Calu3 (cell line): ENCODE measurements at places on chromosomes 1 and 21.

DNA sequence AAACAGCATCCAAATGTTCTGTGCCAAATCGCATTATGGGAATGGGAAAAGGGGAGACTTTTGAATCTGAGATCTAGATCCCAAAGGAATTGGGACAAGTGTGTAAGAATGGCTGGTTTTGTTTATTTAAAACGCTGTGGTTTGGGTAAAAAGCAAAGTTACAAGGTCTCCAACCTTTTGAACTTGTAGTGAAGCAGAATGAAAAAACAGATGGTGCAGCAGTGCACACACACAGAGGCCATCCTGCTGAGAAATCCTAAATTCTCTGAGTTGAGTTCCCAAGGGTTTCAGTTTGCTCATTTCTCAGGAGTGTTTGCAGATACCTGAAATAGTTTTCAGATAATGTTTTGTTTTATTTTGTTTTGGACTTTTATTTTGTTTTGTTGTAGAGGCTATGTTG, 80.2 kb upstream of the CD1D start:
- DNase-seq: no peak

GRCh38 chr21:29514652-29515247, 216.0 kb downstream of the BACH1 start:
- DNase-seq: no peak

- DNase-seq: no peak
Observed at GRCh38 chr1:228900099-228900885, 165.0 kb downstream of the RHOU start.

DNA sequence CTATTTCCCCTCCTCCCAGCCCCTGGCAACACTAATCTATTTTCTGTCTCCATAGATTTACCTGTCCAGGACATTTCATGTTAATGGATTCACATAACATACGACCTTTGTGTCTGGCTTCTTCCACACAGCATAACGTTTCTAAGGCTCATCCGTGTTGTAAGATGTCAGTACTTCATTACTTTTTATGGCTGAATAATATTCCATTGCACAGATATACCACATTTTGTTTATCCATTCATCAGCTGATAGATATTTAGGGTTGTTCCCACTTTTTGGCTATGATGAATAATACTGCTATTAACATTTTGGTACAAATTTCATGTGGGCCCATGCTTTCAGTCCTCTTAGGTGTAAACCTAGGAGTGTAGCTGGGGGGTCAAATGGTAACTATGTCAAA, 38.2 kb downstream of the GLIS1 start:
- no peak for DNase-seq

GRCh38 chr1:34425785-34426184, 249.1 kb downstream of the C1orf94 start:
- no peak for DNase-seq

DNA sequence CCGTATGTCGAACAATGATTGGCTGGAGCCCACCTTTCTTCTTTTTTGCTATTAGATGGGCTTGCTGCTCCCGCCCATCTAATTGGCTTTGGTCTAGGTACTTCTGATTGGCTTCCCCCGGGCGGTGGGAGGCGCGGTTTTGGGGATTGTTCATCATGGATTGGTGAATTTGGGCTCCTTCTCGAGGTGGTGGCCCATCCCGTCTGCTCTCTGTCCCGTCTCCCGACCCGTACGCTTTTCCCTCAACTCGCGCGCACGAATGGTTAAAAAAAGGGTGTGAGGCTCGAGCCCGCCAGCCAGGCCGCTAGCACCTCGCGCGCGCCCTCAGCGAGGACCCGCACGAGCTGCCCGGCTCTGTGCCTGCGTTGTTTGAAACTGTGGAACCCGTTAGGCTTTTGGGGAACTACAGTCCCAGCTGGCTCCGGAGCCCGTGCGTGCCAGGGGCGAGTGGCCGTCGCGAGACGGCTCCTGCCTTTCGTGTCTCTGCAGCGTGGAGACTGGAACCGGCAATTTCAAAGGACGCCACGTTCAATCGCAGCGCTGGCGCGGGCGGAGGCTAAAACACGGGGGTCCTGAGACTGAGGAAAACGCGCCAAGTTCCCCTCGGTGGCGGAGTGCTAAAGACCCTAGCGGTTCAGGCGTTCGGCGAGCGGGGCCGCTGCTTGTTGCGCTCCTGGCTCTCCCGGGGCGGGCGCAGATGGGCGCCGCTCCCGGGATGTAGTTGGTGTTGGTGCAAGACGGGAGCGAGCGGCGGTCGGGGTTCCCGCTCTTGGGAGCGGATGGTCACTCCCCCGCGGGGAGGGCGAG, at the start of gene USP1:
TSS of gene USP1 (plus strand) at position 584 of the 807 bp plus-strand sequence. CDS start 2,819 bp downstream, outside the sequence.
- peak; percentile 98 for DNase-seq

- DNase-seq: no peak
Observed at GRCh38 chr1:219790834-219791615, 137.3 kb downstream of the SLC30A10 start.

- DNase-seq: peak; percentile 19
Observed at GRCh38 chr1:39671793-39672550, at the start of gene NT5C1A. TSS of gene NT5C1A (minus strand) at chr1:39672107. CDS start at chr1:39672038, 69 bp downstream.

DNA sequence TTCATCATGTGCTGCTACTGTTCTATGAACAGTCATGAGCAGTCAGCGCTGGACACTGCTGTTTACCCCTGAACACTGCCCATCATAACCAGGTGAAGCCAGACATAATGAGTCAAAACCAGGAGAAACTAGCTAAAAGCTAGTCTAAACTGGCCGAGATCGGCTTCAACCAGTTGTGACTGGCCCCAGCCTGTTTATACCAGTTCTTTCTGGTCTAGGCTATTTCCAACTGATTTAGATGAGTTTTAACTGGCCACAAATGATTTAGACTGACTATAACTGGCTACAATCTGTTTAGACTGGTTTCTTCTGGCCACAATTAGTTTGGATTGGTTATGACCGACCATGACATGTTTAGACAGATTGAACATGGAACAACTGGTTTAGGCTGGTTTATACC, 348.3 kb upstream of the CAMK1G start:
- DNase-seq: no peak

GRCh38 chr1:54888080-54888733, 1.2 kb upstream of the DHCR24 start:
- no peak for DNase-seq

- DNase-seq: no peak
Observed at GRCh38 chr1:221858818-221859611, 117.1 kb upstream of the DUSP10 start.

DNA sequence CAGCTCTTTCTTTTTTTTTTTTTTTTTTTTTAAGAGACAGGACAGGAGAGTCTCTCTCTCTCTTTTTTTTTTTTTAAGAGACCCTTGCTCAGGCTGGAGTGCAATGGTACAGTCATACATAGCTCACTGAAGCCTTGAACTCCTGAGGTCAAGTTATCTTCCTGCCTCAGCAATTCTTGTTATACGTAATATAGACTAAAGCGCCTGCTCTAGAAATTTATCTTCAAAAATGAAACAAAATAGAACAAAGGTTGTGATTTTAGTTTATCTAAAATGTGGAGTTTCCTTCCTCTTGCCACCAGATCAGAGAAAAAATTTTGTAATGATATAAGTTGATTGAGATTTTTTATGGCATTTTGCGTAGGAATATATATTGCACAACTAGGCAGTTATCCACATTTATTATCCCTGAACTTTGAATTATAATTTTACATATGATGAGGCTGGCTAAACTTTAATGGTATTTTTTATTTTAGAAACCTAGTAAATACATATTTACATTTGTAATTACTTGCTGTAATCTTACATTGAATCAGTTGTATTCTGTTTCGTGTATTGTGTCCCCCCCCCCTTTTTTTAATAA, 44.2 kb downstream of the MTF2 start:
- DNase-seq: no peak

- DNase-seq: peak; percentile 82
Observed at GRCh38 chr1:204072931-204073836, at the start of gene SOX13. TSS of gene SOX13 (plus strand) at chr1:204073115. CDS start at chr1:204112916, 39,801 bp downstream.

GRCh38 chr1:181263444-181263843, 174.9 kb downstream of the IER5 start:
- no peak for DNase-seq

GRCh38 chr1:161929137-161929536, 94.5 kb downstream of the OLFML2B start:
- no peak for DNase-seq

DNA sequence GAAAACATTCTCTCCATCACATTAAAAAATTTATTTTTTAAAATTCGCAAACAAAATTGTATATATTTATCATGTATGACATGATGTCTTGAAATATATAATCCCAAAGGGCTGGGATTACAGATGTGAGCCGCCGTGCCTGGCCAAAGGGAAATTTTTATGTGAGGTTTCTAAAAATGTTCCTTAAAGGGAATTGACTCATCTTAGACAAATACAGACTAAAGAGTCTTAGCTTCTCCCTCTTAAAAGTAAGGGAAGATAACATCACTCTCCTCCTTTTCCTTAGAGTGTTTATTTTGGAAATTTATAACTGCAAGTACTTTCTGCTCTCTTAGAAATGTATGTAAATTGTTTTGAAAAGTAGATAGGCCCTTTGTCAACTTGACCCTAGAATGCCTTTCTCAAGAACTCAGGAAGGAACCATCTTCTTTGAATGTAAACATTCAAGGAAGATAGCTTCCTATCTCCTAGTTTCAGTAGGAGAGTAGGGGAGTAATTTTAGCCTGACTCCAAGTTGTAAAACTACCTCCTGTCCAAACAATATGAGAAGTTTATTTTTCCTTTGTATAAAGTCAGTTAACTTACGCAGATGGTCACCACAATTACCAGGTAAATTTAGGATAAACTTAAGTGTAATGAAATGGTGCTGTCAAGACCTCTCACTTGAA, 59.5 kb downstream of the C21orf91 start:
- no peak for DNase-seq
